ENCODE measurements at places on chromosomes 7 and 10.

DNA sequence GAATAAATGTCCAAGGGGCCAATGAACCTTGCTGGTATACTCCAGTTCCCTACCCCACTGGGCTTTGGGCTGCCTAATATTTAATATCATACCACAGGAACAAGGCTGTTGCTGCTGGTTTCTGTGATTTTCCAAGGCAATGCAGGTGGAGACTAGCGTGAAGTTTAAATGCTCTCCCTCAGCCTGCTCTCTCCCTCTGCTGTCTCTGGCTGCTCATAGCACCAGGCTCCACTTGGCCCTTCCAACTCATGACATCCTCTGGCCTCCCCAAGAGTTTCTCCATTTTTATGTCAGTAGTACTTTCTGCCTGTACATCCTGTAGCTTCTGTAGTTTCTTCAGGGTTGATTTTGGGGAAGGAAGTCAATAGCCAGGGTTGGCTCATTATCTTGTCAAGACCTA lies 103.5 kb downstream of the LHFPL3 start:
- no peak for DNase-seq

- no peak for DNase-seq
Observed at GRCh38 chr7:131501422-131501821, 55.0 kb downstream of the PODXL start.

- no peak for DNase-seq
Observed at GRCh38 chr10:132362151-132362611, 30.2 kb downstream of the LRRC27 start.

GRCh38 chr7:102079140-102080018 lies 207.3 kb upstream of the SH2B2 start:
- no peak for DNase-seq

GRCh38 chr10:67788028-67788886 lies 49.7 kb downstream of the DNAJC12 start:
- peak; percentile 51 for DNase-seq

DNA sequence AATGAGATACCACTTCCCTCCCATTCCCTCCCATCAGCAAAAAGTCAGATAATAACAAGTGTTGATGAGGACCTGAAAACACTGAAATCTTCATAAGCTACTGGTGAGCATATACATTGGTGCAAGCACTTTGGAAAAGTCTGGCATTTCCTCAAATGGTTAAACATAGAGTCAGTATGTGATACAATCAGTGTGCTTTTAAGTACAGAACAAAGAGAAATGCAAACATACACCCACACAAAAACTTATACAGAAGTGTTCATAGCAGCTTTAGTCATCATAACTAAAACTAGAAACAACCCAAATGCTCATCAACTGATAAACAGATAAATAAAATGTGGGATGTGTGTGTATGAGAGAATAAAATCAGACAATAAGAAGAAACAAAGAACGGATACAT lies 261.9 kb downstream of the ELMO1 start:
- DNase-seq: no peak

DNA sequence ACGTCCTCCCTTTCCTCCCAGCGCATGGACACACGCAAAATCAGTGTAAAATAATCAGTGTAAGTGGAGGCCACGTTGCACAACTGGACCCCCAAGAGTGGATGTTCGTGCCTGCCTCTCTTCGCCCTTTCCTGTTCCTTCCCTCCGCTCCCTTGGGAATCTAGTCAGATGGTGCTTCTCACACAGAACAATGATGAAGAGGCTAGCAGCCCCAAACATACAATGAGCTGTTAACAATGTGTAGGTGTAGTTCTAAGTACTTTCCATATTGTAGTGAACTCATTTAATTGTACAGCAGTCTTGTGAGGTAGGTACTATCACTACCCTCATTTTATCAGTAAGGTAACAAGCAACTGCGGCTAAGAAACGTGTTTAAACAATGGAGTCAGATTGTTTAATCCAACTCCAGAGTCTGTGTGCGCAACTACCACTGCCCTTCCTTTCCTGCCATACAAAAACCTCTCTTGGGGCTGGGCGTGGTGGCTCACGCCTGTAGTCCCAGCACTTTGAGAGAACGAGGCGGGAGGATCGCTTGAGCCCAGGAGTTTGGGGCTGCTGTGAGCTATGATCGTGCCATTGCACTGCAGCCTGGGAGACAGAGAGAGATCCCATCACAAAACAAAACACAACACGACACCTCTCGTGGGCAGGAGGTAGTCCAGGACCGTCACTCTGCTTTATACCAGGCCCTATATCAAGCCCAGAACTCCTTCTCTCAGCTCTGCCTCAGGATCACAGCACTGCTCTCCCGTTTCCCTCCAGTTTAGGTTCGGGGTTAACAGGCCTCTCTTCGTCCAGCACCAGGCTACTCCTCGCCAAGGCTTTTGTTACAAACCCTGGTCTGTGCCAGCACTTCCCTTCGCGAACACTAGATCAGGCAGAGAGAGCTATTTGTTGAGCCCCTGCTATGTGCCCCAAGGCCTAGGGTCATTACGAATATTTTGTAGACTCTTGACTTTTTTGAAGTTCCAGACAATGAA lies 1.1 kb downstream of the FKBP9 start:
- DNase-seq: no peak

DNA sequence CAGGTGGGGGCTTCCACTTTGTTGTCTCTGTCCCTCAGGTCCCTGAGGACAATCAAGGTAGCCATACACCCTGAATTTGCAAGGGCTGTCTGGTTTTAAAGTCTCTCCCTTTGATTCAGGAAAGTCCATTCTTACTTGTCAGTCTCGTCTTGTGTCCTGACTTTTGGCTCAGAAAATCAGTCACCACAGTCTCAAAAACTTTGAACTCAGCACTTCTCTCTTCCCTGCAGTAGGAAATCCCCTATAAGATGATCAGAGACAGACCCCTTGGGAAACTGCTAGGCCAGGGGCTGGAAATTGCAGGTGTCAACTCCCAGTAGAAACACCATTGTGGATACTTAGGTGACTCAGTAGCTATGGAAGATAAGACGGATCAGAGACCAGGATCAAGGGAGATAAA lies 73.1 kb downstream of the CDC123 start:
- no peak for DNase-seq

DNA sequence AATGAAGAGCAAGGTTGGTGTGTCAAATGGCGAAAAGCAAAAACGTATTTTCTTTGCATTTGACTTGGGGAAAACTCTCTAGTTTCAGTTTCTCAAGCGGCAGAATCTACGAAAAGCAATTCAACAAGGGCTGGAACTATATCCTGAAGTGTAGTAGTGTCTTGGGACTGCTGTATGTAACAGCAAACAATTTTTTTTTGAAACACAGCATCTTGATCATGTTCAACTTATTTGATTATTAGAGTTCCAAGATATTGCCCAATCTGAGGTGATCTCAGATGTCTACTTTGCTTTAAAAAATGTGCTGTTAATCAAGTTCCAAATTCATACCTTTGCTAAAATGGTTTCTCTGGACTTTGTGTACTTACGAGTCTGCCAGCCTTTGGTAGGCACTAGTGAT lies 120.6 kb downstream of the ZWINT start:
- DNase-seq: no peak

- no peak for DNase-seq
Observed at GRCh38 chr10:32951111-32951510, 6.9 kb downstream of the ITGB1 start.

GRCh38 chr7:83065714-83066113 lies 97.0 kb downstream of the PCLO start:
- no peak for DNase-seq

DNA sequence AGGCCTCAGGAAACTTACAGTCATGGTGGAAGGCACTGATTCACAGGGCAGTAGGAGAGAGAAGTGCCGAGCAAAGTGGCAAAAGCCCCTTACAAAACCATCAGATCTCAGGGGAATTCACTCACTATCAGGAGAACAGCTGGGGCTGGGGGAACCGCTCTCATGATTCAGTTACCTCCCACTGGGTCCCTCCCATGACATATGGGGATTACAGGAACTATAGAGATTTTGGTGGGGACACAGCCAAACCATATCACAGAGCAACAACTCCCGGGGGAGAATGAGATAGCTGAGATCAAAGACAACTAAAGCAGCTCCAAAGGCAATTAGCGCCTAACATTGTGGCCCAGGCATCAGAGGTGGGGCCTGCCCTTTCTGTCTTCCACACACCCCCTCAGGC lies 85.4 kb upstream of the VOPP1 start:
- DNase-seq: no peak

GRCh38 chr7:71982851-71983250 lies 429.3 kb downstream of the CALN1 start:
- DNase-seq: no peak

DNA sequence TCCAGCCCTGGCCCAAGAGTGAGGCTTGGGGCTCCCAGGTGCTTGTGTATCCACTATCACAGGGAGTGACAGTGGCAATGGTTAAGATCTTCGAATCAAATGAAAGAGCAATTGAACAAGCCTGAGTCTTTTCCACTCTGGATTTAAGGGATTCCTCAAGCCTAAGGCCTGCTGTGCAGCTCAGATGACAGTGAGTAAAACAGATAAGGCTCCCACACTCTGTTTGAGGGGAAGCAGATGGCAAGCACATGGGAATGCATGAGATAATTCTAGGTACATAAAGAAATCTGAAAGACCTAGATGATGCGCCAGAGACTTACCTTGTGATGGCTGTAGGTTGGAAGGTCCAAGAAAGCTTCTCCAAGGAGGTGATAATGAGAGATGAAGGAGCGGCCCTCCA lies 95.0 kb downstream of the LRRC18 start:
- no peak for DNase-seq

- no peak for DNase-seq
Observed at GRCh38 chr7:3998060-3998459, 684.0 kb upstream of the FOXK1 start.

- DNase-seq: no peak
Observed at GRCh38 chr7:44103923-44104859, at the start of gene AEBP1. TSS of gene AEBP1 (plus strand) at chr7:44104345. CDS start at chr7:44104666, 321 bp downstream.
